ENCODE measurements at places on chromosomes 7 and 10.

DNA sequence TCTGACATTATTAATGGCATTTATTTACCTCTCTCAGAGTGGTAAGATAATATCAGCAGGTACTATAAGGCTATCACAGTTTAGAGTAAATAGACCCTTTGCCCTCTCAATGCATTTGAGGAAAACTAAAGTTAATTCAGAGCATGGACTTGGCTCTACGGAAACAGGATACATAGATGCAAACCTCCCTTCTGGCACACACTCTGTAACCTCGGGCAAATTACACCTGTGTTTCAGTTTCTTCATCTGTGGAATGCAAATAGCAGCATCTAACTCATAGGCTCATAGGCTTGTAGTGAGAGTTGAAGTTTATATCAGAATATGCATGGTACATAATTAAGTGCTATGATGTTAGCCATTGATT is 5.6 kb downstream of the RAPGEF5 start:
- no peak for DNase-seq

- DNase-seq: no peak
Measured at GRCh38 chr7:4174451-4174850, 507.6 kb upstream of the FOXK1 start.

- DNase-seq: no peak
Measured at GRCh38 chr10:74823791-74824183, 2.6 kb upstream of the KAT6B start.

DNA sequence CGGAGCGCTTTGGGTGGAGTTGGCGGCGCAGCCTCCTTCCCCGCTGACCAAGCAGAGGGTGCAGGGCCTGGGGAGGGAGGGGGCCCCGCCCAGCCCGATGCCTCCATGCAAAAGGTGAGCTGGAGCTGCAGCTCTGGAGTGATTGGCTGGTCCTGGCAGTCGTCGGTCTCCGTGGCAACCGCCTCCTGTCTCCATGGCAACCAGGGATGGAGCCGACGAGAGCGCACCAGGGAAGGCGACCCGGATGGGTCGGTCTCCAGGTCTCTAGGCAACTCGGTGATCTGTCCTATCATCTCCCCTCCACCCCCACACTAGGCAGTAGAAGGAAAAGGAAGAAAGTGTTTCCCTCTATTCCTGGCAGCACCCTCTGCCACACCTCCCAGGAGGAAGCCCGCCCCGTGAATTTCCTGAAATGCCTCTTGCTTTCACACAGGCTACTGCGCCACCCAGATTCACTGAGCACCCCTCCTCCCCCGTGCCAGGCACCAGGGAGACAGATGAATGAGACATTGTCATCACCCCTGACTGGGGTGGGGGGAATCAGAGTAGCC is 647 bp upstream of the NACAD start:
- peak; percentile 71 for DNase-seq

GRCh38 chr7:96708872-96709271 is 774 bp downstream of the SEM1 start:
- DNase-seq: no peak

DNA sequence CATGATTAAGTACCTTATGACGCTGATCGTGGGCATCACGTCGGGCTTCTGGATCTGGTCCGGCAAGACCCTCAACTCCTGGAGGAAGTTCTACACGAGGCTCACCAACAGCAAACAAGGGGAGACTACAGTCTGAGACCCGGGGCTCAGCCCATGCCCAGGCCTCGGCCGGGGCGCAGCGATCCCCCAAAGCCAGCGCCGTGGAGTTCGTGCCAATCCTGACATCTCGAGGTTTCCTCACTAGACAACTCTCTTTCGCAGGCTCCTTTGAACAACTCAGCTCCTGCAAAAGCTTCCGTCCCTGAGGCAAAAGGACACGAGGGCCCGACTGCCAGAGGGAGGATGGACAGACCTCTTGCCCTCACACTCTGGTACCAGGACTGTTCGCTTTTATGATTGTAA is 2.5 kb downstream of the FZD1 start:
- no peak for DNase-seq

GRCh38 chr7:122457969-122458368 is 153.4 kb upstream of the FEZF1 start:
- no peak for DNase-seq

DNA sequence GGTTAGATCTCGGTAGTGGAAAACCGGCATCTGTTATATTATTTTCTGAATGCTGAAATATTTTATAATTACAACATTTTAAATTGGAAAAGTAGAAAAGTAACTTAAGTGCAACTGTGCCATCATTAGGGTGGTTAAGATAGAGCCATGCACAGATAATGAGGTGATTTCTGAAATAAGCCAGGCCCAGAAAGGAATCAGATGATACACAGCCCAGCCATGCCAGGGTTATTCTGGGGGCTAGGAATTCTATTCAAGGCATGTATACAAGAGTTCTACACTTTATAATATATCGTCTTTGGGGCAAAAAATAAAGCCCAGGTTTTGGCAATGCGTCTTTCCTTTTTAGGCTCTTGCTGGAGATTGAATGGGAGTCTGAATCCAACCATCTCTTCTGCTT is 128.7 kb downstream of the ITGB8 start:
- no peak for DNase-seq

DNA sequence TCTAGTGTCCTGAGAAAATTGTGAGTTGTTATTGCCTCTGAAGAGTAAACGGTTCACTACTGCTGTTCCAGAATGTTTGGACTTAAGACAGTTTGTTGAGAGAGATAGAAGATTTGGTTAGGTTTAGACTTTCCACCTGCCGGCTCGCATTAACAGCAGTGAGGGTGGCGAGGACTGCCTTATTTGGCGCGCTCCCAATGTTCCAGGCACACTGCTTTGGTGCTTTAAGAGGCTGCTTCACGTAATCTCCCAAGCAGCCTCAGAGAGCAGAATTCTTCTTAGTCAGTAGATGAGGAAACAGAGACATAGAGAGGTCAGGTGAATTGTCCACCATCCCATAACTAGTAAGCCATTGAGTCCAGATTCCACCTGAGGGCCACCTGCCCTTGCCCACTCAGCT is 41.1 kb downstream of the GLRX3 start:
- no peak for DNase-seq

GRCh38 chr7:48786951-48787350 is 137.4 kb upstream of the CDC14C start:
- DNase-seq: no peak

All from activated CD4-positive, alpha-beta T cell treated with anti-CD3 and anti-CD28 coated beads, Interleukin-2, amount 10 ng/mL, durations not matched to agents 7 days and 5 days (primary cell).